ENCODE measurements at places on chromosomes 1 and 21.

- no peak for DNase-seq
Observed at GRCh38 chr1:96445302-96445701, 276.3 kb upstream of the PTBP2 start.

DNA sequence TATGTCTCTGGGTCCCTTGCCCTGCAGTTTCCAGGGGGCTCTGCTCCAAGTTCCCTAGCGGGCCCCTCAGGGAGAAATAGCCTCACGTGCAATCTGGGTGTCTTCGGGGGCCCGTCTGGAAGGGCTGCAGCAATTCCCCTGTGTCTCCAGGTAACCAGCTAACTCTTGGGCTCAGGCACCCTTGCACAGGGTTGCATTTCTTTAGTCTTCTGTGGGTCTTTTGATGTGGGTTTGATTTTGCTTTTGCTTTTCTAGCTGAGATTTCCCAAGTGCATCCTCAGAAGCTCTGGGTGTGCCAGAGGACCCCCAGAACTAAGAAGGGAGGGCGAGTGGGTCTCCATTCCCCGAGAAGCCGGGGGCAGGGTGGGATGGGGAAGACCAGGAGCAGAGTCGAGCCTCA is 75.7 kb downstream of the SPSB1 start:
- no peak for DNase-seq

GRCh38 chr1:161840363-161840762 is 74.2 kb downstream of the ATF6 start:
- DNase-seq: no peak

DNA sequence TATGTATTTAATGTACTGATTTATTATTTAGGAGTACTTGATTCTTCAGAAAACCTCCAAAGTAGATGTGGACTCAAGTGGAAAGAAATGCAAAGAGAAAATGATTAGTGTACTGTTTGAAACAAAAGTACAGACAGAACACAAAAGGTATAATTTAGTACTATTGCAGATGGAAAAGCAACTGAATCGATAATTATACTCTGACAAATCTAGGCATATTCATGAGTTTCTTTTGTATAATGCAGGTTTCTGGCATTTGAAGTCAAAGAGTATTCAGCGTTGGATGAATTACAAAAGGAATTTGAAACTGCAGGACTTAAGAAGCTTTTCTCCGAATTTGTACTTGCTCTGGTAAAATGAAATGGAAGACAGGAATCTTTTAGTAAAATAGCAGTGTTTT is 12.5 kb downstream of the RWDD3 start:
- DNase-seq: no peak

DNA sequence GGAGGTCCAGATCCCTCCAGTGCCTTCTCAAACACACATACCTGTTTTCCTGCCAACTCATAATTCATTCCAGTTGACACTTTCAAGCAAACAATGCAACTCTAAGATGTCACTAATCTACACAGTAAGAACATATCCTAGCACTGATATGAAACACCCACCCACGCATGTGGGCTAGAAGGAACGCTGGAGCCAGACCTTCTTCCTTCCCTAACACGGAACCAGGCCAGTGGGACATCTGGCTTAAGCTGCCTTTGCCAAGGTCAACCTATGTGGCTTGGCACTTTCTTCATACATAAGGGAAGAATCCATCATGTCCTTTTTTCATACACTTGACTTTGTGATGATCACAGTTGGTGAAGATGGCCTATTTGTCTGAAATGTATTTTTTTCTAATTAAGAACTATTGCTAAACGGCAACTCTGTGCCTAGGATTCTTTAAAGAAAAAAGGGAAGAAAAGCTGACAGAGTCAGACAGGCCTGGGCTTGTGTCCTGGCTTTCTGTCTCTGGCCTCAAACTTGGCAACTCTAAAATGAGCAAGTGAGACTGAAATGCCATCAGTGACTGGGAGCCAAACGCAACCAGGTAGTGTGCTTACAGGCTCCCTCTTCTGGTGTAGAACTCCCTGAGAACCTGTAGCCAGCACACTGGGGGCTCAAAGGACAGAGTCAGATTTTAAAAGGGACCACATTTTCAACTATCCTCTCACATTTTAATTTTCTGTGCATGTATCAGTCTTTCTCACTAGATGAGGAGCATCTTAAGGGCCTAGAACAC is 92.6 kb upstream of the BEND5 start:
- no peak for DNase-seq

- DNase-seq: no peak
Observed at GRCh38 chr1:225611537-225612223, 41.2 kb downstream of the ENAH start.

GRCh38 chr1:223771814-223772770 is 59.8 kb downstream of the CAPN2 start:
- DNase-seq: no peak

DNA sequence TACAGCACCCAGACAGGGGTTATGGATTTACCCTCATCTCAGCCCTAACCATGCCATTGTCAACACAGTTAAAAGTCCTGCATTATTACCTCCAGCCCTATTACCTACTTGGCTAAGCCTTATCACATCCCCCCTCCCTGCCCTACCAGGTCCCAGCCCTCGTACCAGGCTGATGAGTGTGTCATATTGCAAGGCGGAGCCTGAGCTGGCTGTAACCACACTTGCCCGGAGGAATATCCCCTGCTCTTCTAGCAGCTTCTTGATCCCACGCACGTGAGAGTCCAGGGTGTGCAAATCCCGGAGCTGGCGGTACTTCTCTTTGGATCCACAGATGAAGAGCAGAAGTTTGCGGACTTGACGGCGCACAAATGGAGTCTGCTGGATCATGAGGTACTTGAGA is 87.4 kb downstream of the UBR4 start:
- no peak for DNase-seq

DNA sequence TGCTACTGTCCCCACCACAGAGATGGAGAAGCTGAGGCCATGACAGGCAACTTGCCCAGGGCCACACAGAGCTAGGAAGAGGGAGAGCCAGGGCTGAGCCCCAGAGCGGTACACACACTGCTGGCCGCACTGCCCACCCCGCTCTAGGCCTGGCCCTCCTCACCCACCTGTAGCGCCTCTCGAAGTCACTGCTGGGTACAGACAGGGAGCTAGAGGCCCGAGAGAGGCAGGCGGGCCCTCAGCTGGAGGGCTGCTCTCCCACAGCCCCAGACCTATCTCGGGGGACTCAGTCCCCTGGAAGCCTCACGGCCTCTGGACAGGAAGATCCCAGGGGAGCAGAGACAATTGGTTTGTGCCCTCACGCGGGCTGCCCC is 17.3 kb upstream of the PLEKHG5 start:
- DNase-seq: no peak

Data from NK-92 treated with Interleukin-12 subunit alpha and Interleukin-12 subunit beta, amount 100 ng/mL, for 24 hours (cell line).